ENCODE measurements at places on chromosomes 13 and 19. TPM values are rescaled to one million over a fixed set of nuclear protein-coding genes. Genes with fewer than 3 reads are reported as not detected.

The TSKS gene
- polyA plus RNA-seq, result 0.08 TPM

The ZNF723 gene
- 0.08 TPM for polyA plus RNA-seq

The KIR2DL3 gene
- not detected for polyA plus RNA-seq

The CCDC169 gene
- polyA plus RNA-seq, result 9.1 TPM

The PSG7 gene
- not detected for polyA plus RNA-seq

The FARP1 gene
- 298 TPM for polyA plus RNA-seq

The NCR1 gene
- polyA plus RNA-seq, result 0.37 TPM

The FRY gene
- 49.9 TPM for polyA plus RNA-seq

The PEAK3 gene
- polyA plus RNA-seq, result not detected

The C19orf33 gene
- polyA plus RNA-seq, result 5.5 TPM

The TTYH1 gene
- polyA plus RNA-seq, result 7.8 TPM

The ZNF581 gene
- polyA plus RNA-seq, result 20.7 TPM

The STXBP2 gene
- 74.5 TPM for polyA plus RNA-seq

The ZNF99 gene
- 1.9 TPM for polyA plus RNA-seq

The ZNF726 gene
- 18.1 TPM for polyA plus RNA-seq

The CCL25 gene
- polyA plus RNA-seq, result 0.15 TPM

The FXYD1 gene
- polyA plus RNA-seq, result 18.6 TPM

The ZNF528 gene
- 63.3 TPM for polyA plus RNA-seq

The KLK2 gene
- polyA plus RNA-seq, result 0.27 TPM

The GRK1 gene
- 0.07 TPM for polyA plus RNA-seq

The CYP4F8 gene
- 0.08 TPM for polyA plus RNA-seq

The C19orf81 gene
- 1.00 TPM for polyA plus RNA-seq

The PABPC3 gene
- polyA plus RNA-seq, result 1.7 TPM

The CRB3 gene
- 21.8 TPM for polyA plus RNA-seq

The GRIK5 gene
- 26.3 TPM for polyA plus RNA-seq

The SYNE4 gene
- 14.0 TPM for polyA plus RNA-seq
